NCI-H146 (cell line): ENCODE measurements at places on chromosomes 6 and 20.

GRCh38 chr6:158461954-158462353, 97.9 kb upstream of the TMEM181 start:
- DNase-seq = no peak

DNA sequence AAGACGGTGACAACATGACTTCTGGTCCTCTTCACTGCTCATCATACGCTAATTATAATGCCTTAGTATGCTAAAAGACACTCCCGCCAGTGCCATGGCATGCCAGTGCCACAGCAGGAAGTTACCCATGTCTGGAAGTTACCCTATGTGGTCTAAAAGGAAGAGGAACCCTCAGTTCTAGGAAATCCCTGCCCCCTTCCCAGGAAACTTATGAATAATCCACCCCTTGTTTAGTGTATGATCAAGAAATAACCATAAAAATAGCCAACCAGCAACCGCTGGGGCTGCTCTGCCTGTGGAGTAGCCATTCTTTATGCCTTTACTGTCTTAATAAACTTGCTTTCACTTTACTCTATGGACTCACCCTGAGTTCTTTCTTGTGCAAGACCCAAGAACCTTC, 15.8 kb upstream of the SERPINB9 start:
- no peak for DNase-seq

DNA sequence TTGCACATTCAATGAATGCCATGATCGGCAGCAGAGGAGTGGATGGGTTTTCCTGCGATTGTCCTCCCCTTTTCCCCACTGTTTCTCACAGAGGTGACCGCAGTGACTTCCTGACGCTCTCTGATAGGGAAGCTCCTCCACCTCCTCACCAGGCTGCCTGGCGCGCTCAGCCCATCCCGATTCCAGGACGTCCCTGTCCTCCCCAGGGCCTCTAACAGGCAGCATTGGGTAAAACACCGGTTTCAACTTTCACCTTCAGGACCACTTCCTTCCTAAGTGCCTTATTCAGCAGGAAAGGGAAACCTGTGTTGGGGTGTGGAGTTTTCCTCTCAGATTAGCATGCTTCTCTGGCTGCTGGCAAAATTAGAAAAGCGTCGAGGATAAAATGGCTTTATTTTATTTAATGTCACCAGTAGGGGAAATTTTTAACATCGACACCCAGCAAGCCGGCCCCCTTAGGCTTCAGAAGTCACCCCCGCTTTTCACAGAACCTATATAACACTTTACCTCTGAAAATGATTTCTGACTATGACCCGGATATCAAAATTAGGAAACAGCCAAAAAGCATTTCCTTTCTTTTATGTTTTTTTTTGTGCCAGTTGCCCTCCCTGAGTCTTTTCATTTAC, 570.4 kb upstream of the GJE1 start:
- DNase-seq = peak; percentile 89

DNA sequence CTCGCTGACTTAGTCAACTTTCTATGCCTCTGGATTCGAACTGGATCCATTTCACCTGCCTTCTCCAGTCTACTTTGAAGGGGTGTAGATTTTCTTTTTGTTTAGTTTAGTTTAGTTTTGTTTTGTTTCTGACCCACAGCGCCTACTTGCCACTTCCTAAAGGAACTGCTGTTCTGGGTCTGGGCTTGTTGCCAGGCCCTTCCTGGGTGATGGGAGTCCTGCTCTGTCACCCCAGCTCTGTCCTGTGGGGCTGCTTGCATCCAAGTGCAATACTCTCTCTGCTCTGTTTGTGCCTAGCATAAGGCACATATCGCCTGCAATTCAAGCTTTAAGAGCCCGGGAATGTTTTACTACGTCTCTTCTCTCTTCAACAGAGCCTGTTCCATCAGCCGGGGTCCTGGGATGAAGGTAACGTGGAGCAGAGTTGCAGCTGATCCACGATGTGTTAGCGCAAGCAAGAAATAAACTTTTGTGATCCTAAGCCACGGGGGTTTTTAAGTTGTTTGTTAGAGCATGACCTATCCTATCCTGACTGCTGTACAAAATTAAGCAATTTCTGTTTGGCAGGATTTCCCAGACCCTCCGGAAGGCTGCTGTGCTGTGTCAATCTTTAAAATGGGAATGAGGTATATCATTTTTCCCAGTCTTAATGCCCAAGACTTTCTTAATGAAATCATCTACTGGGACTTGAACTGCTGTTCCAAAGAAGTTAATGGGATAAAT, 30.9 kb upstream of the TAGAP start:
- DNase-seq = no peak

GRCh38 chr20:35284992-35285805, 627 bp upstream of the EIF6 start:
- no peak for DNase-seq

GRCh38 chr20:56465997-56466396, 2.4 kb upstream of the RTF2 start:
- no peak for DNase-seq

DNA sequence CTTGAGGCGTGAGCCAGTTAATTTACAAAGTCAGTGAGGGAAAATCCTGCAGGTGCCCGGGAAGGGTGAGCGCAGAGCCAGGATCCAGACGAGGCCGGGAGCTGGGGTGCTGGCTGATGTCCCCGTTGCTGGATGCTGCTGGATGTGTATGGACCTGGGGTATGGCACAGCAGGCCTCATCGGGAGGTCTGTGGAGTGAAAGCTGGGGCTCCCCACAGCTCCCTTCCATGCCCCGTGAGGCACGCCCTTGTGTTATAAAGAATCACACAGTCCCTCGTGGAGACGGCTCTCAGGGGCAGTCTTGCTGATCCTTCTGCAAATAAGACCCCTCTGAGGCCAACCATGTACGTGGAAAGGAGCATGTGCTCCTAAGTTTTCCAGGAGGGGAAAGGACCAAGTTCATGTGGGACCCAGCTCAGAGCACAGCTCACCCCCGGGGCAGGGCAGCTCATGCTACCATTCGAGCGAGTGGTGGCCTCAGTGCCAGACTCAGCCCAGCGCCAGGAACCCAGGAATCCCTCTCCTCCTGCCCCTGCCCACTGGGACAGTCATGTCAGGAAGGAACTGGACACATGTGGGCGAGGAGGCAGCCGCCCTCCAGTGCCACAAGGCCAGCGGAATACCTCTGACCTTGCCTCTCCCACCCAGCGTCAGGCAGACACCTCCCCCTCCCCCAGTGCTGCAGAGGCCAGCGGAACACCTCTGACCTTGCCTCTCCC, 97.5 kb downstream of the CDH4 start:
- DNase-seq = no peak

DNA sequence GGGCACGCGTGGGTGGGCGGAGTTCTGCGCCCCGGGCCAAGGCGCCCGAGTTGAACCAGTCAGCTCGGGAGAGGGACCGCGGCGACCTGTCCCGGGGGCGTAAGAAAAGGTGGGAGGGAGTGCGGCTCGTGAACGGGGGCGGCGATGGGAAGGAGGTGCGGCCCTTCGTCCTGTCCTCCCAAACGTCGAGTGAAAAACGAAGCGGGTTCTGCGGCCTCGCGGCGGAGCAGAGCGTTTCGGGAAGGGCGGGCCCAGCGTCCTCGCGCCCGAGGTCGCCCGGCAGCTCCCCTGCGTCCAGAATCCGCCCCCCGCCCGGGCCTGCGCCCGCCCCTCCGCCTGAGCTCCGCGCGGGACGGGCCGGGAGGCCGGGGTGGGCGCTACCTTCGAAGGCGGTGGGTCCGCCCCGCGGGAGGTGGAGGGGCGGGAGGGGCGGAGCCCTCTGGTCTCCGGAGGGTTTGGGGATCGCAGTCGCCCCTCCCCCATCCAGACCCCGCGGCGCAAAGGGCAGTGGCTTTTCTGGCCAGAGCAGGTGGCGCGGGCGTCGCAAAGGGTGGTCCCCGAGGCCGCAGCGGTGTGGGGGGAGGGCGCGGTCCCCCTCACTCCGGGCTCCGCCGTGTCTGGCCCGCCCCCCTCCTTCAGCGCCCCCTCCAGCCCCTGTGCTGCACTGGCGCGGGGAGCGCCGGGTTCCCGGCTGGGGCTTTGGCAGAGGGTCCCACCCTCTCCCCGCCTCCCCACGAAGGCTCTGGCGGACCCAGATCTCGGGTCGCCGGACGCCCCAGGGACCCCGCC, 838 bp downstream of the STMN3 start:
- peak; percentile 80 for DNase-seq

DNA sequence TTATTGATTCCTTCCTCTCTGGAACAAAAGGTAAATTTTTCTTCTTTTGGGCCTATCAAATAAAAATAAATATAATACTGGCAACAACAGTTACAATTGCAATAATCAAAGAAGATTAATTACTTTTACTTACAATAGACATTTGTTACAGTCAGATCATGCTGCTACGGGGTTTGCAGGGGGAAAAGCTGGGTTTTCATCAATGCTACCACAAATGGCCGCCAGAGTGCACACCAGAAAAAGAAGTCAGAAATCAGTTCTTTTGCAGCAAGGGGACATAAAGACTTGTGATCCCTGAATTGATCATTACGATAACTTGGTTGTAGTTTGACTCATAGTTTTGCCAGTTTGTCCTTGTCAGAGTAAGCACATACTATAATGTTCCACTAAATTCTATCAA, 714.5 kb upstream of the EYS start:
- DNase-seq = no peak

GRCh38 chr6:66496659-66497058, 789.6 kb upstream of the EYS start:
- peak; percentile 9 for DNase-seq

DNA sequence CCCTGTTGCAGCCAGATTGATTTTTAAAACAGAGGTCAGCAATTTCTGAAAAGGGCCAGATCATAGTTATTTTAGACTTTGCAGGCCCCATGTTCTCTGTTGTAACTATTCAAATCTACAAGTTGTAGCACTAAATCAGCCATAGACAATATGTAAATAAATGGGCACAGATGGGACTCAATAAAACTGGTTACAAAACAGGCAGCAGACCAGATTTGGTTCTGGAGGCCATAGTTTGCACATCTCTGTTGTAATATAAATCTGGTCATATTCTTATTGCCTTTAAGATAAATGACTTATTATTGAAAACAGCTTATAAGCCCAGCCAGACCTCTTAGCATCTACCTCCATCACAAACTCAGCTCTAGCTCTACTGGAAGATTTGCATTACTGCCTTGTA, 114.0 kb upstream of the ARG1 start:
- no peak for DNase-seq

DNA sequence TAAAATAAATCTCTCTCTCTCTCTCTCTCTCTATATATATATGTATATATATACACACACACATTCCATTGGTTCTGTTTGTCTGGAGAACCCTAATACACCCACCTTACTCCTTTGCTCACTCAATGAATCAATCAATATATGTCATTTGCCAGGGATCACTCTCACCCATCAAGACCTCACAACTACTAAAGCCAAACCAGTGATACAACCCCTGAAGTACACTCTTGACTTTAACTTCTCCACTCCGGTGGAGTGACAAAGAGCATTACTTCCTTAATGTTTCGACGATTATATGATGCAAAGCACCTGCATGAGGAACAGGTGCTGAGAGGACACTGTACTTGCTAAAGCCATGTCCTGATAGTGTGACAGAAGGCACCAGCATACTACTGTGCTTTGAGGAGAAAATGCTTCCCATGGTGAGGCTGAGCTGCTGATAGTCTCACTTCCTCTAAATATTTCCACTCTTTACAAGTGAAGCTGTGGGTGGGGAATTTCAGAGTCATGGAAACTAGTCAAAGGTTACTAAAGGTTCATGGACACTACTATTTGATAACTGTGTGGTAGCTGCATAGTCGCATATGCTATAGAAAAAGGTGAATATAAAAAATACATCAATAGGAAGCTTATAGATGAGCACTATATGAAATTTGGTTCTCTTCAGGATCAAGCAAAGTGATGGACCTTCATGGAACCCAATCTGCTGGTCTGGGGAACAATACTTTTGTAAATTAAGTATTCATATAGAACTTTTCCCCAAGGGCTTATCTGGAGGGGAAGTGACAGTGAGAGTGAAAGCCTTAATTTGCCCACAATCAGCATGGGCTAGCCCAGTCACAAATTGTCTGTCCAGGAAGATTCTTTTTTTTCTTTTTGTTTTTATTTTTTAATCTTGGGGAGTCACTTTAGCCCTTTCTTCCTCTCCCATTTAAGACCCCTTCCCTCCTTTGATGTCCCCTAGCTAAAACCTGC, 141.9 kb upstream of the NEDD9 start:
- no peak for DNase-seq

DNA sequence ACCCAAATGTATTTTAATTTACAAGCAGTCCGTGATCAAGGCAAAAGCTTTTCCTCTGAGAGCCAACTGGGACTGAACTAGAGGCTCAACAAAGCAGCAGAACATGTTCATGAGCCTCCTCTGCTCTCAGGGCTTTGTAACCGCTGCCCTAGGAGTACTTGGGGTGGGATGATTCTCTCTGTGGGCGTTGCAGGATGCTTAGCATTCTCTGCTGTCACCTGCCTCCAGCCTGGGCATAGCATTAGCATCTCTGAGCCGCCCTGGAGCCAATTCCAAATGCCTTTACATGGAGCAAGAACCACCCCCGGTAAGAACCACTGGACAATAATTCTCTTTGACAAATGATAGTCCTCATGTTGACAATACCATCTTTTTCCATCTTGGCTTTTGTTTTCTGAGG, 237.6 kb upstream of the CDH4 start:
- no peak for DNase-seq

- no peak for DNase-seq
These were observed 24.1 kb downstream of the HLA-B start for GRCh38 chr6:31332637-31333602.

DNA sequence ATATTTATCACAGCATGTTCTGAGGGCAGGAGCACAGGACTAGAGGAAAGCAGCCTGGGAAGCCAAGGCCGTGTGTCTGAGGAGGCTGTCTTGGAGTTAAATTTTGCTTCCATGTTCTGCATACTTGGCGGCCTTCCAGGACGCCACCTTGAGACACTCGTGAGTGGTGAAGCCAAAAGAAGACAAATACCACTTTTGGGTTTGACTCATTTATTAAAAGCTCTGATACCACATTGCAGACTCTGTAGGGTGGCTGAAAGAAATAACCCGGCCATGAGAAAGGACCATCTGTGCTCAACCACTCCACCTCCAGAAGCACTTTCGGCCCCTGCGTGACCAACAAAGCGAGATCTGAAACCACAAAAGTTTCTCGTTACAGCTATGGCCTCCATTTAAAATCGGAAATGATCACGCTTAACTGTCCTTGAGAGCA, 120.0 kb downstream of the TMEM242 start:
- no peak for DNase-seq

GRCh38 chr20:25624500-25624939, 706 bp upstream of the NANP start:
- DNase-seq = no peak

DNA sequence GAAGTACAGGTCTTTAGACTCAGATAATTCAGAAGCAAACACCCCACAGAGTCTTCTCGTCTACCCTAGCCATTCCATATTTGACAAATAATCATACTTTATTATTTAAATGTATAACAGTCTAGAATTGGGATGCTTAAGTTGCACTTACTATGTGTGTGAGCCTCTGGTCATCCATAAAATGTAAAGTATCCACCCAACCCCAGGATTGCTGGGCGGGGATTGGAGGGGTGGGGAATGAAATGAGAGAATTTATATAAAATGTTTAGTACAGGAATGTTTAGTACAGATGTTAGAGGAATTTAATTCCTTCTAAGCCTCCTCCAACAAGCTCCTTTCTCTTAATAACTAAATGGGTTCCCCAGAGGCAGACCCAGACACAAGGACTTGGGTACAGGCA, 16.9 kb downstream of the BNIP5 start:
- no peak for DNase-seq
